ENCODE measurements at places on chromosomes 2 and 18.

DNA sequence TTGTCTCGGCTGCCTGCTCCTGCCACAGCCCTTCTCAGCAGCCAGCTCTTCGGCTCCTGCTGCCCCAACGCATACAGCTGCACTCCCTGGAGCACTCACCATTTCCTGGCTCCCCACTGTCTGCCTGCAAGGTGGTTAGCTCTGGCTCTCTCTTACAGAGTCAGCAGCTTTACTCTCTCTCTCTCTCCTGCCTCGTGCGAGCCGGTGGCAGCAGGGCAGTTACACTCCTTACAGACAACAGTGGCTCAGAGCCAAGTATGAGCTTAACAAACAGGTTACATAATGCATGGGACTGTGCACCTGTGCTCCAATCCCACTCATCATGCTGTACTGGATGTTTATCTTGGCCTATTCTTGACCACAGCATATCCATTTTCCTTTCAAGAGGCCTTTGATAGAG lies 47.4 kb upstream of the DNAJC10 start:
- peak; percentile 92 for DNase-seq

DNA sequence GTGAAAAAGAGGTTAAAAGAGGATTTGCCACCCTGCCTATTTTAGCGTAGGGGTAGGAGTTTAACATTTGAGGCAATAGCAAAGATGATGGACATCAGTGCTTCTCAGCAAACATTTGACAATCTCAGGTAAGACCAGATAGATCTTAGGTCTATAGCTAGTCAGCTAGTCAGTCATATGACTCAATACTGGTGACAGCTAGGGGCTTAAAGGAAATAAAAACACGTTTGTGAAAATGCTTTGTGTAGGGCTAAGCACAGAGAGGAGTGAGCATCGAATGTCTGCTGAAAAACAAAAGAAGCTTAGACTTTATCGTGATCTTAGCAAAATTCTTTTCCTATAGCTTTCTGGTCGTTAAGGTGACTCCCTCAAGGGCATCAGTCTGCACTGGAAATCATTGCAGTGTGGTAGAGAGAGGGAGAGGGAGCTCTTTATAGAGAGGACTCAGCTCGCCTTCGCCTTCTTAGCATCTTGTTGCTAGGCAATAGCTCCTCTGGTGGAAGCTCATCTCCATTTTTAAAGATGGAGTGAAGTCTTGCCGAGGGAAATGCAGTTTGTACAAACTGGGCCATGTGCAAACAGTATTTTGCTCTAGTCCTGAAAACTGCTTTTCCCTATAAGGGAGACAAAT lies 62.8 kb upstream of the SLC38A11 start:
- DNase-seq = no peak

GRCh38 chr2:12205086-12205485 lies 458.7 kb downstream of the LPIN1 start:
- no peak for DNase-seq

DNA sequence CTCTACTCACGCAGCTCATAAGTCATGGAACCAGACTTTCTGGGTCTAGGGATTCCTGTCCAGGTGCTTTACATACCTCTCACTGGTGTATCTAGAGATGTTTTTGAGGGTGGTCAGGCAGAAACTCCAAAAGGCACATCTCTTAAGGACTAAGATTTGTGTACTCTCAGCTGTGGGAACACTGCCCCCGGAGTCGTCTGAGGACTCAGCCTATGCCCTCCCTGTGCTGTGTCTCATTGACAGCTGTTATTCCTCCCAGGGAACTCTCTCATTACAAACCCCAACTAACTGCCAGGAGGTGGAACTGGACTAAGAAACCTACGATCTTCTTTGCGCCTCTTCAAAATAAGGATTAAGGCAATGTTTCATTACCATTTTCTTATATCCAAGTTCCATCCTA lies 293.9 kb upstream of the DLGAP1 start:
- no peak for DNase-seq

DNA sequence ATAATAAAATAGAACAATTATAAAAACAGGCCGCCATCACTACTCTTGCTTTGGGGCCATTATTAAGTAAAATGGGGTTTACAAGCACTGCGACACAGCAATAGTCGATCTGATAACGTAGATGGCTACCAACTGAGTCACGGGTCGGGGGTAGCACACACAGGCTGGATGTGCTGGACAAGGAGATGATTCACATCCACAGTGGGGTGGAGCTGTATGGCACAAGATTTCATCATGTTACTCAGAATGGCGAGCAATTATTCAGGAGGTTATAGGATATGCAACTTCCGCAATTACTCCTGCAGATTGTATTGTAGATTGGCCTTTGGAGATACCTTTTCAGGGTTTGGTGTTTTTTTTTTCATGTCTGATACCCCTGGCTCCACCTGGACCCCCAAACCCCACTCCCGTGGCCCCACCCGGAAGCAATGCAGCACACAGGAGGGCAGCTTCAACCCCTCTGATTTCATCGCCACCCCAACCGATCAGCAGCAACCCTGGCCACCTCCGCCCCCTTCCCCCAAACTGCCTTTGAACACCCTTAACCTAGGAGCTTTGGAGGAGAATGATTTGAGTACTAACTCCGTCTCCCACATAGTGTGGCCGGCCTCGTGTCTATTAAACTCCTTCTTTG lies 21.4 kb upstream of the MLPH start:
- DNase-seq = no peak

- no peak for DNase-seq
Observed at GRCh38 chr18:73476031-73476430, 608.2 kb upstream of the NETO1 start.

GRCh38 chr2:204261846-204262245 lies 283.4 kb upstream of the PARD3B start:
- DNase-seq = no peak

- DNase-seq = no peak
Observed at GRCh38 chr2:263022-263738, 652 bp downstream of the SH3YL1 start.

DNA sequence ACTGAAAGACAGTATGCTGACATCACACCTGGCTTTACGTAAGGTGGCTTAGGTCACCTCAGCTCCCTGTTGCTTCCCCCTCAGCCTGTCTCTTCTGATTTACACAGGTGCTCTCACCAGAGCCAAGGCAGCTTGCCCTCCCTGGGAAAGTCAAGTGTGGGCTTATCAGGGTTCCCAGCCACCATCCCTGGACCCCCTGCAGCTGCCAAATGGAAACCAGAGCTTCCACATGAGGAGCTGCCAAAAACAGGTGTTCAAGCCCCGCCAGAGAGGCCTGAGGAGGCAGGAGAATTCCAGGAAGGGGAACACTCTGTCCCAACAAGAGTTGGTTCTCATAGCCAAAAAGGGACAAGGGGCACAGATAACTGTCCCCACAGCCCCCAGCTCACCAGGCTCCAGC lies 266.7 kb downstream of the ATAD2B start:
- no peak for DNase-seq

DNA sequence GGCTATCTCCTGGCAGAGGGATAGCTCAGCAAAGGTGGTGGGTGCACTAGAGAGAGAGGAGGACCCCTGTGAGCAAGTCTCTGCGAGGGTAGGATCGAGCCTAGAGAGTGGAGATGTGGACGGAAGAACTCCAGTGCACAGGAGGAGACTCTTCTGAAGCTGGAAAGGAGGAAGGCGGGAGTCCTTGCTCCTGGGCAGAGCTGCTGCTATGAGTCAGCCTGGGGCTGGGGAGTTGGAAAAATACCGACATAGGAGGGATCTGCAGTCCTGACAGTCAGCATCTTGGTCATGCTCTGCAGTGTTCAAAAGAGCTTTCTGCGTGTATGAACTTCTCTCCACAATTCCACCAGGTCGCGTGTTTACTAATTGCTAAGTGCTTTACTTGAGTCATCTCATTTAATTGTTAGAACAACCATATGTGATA lies 233.8 kb downstream of the LDLRAD4 start:
- DNase-seq = no peak

DNA sequence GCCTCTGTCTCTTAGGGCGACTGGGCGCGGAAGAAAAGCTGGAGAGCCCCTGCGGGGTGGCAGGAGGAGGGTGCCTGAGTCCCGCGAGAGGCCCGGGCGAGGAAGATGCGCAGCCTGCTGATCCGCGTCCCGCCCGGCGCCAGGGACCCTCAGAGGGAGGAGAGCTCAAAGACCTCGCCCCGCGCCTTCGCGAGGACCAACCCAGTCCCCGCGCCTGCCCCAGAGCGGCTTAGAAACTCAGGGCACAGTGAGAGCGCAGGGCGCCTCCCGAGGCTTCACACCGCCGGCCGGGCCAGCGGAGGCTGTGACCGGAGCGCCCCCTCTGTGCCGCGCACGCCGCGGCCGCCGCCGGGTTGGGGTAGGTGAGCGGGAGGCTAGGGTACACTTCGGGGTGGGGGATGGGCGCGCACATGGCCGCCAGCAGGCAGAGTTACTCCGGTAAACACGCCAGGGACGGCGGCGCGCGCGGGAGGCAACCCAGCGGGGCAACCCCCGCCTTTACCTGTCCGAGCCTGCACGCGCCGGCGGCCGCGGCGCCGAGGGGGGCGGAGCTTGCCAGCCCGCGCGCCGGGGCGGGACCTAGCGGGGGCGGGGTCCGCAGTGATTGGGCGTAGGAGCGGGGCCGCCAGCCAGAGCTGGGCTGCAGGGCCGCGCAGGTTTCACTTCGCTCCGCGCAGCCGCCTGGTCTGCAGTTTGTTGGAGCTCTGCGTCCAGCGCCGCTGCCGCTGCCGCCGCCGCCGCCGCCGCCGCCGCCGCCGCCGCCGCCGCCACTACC lies at the start of gene BCL2L11:
Gene BCL2L11 (plus strand): TSS at position 662 of the 775 bp plus-strand sequence. CDS start 2,832 bp downstream, outside the sequence.
- peak; percentile 94 for DNase-seq

GRCh38 chr2:235215248-235215647 lies 263.4 kb downstream of the SH3BP4 start:
- DNase-seq = no peak

DNA sequence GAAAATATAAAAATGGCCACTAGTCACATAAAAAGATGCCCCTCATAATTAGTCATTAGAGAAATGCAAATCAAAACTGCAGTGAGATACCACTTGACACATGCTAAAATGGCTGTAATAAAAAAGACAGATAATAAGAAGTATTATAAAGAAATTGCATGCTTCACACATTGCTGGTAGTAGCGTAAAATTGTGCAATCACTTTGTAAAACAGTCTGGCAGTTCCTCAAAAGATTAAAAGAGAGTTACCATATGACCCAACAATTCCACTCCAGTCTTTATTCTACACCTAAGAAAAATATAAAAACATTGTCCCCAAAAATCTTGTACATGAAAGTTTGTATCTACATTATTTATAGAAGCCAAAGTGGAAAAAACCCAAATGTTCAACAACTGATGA lies 170.6 kb upstream of the FIGN start:
- DNase-seq = no peak

DNA sequence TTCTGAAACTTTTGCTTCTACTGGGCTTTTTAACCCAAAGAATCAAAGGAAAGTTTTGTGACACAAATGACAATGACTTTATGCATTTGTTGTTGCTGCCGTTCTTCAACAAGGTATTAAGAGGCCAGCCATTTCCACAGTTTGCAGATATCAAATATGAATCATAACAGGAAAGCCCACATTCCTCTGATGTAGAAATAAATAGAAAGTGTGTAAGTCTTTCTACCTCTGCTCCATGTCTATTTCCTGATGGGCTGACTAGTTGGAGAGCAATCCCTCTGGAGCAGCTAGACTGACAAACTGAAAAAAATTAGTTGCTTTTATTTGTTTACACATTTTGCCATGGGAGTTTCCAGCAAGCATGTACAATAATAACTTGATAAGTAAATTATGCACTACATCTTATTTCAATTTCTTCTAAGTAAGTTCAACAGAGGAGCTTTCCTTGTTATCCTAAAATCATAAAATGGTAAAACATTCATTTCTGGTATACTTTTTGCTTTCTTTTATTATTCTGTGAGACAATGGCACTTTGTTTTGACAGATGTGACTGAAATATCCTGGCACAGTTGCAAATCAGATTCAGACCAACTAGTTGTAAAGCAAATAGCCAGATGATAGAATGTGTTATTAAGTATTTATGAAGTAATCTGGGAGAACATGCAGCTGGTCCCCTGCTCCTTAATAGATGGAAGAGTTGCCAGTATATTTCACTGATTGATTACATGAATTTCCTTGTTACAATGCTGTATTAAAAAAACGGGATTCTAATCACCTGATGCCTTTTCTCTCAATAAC lies 266.7 kb downstream of the METTL4 start:
- DNase-seq = no peak

DNA sequence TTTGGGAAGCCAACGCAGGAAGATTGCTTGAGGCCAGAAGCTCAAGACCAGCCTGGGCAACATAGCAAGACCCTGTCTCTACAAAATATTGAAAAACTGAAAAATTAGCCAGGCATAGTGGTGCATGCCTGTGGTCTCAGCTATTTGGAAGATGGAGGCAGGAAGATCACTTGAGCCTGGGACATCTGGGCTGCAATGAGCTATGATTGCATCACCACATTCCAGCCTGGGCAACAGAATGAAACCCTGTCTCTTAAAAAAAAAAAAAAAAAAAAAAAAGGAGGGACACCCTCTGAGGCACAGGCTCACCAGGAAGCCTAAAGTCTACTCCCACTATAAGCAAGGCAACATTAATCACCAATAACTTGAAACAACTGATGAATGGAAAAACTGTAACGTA lies 151.1 kb downstream of the CCDC148 start:
- no peak for DNase-seq

GRCh38 chr2:166494140-166494624 lies at the start of gene SCN7A:
Gene SCN7A (minus strand): TSS chr2:166494249. CDS start chr2:166477696, 16,553 bp downstream.
- peak; percentile 40 for DNase-seq

DNA sequence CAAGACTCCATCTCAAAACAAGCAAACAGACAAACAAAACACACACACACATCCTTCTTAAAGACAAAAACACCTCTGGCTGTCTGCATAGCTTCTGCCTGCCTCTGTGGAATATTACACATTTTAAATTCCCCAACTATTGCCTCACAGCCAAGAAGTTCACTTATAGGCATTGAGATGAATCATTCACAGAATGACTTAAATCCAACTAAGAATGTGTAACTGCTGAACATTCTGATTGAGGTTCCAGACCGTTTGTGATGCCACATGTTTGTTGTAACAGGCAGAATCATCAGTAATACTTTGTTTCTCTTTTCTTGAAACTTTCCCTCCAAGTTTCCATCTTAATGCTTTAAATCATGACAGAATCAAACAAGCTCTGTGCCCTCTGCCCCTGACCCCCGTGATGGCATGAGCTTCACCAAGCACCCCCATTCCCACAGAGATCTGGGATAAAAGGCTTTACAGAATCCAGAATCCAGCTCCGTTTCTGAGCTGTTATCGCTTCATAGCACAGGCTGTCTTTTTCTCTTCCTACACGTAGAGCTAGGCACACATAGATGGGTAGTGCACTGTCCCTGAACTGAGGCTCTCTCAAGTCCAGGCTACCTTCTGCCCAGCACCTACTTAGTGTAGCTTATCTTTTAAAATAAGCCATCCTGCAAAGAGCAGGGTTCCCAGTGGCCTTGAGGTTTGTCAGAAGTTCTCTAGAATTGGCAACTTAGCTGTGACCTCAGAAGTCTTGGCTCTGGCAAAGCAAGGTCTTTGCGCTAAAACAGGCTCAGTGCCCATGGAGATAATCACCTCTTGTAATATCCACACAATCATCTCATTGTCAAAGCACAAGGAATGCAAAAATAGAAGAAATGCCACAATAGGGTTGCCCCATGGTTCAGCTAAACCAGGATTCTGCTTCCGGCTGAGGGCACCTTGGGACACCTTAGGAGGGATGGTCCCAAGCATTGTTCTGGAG lies 32.9 kb downstream of the EPAS1 start:
- no peak for DNase-seq

- no peak for DNase-seq
Observed at GRCh38 chr2:158745067-158745865, 49.9 kb upstream of the DAPL1 start.
